ENCODE measurements at places on chromosomes 12 and 14.

GRCh38 chr12:104334581-104334980 is 31.0 kb downstream of the EID3 start:
- no peak overlapping the region for H3K27ac ChIP-seq
- no peak overlapping the region for H3K4me3 ChIP-seq
- H3K4me1 ChIP-seq = no peaks in the 10 kb centered on the region
- H3K27me3 ChIP-seq = no peaks in the 10 kb centered on the region

- H3K4me3 ChIP-seq = no peak overlapping the region
- no peak overlapping the region for H3K27ac ChIP-seq
- no peaks in the 10 kb centered on the region for H3K4me1 ChIP-seq
- no peaks in the 10 kb centered on the region for H3K27me3 ChIP-seq
- no peak for DNase-seq
- H3K36me3 ChIP-seq = no peaks in the 10 kb centered on the region
Measured at GRCh38 chr12:131530422-131530821, 180.5 kb upstream of the SFSWAP start.

DNA sequence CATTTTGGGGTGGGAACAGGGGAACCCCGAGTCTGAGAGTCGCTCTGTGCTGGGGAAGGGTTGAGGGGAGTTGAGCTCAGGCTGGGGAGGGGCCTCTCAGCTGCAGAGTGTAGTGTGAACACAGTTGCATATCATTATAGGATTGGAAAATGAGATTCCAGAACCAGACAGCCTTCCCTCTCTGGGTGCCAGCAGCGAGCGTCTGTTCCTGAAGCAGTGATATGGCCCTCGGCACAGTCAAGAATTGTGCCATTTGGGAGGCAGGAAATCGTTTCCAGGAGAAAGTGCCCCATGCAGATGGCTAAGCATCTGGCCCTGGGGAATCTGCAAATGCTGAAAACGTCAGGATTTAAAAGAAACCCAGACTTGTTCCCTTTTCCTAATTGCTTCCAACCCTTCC is 70.4 kb upstream of the SFSWAP start:
- no peaks in the 10 kb centered on the region for H3K27me3 ChIP-seq
- H3K4me1 ChIP-seq = no peaks in the 10 kb centered on the region
- no peaks in the 10 kb centered on the region for H3K36me3 ChIP-seq
- no peak for DNase-seq

DNA sequence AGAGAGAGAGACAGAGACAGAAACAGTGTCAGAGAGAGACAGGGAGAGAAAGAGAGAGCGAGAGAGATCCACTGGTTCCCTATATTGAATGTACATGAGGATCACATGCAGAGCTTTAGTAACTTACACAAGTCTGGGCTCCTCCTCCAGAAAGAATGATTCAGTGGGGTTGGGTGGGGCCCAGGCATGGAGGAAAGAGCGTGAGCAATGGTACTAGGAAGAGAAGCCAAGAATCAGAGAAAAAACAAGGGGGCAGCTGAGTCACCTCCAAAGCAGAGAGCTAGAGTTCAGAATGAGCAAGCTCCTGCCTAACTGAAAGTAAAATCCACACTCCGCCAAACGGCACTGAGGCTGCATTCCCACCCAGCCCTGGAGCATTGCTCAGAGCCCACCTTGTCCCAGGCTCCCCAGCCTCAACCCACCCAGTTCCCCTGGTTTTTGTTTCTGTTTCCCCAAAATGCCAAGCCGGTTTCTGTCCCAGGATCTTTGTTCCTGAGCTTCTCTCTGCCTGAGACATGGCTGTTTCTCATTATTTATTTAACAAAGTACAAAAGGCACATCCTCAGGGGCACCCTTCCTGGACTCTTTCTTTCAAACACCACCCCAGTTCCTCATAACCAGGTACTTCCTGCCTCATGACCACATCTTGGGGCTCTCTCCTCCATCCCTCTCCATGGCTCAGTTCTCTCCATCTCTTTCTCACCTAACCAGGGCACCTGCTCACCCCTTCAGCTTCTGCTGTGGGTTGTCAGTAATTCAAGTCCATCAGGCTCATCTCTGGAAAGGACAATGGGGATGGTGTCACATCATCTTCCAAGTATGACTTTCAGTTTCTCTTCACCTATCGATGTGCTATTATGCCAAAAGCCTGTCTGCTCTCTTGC is 670.3 kb upstream of the TBX3 start:
- H3K27ac ChIP-seq = peak overlapping the region; percentile 90
- no peaks in the 10 kb centered on the region for H3K27me3 ChIP-seq
- H3K4me3 ChIP-seq = peak overlapping the region; percentile 31
- H3K4me1 ChIP-seq = peaks cover 23% of the 10 kb centered on the region

GRCh38 chr12:6533653-6533922 is 729 bp upstream of the GAPDH start:
- peak overlapping the region; percentile 77 for H3K27ac ChIP-seq
- no peaks in the 10 kb centered on the region for H3K27me3 ChIP-seq
- H3K4me3 ChIP-seq = peak overlapping the region; percentile 85
- peaks cover 41% of the 10 kb centered on the region for H3K4me1 ChIP-seq

GRCh38 chr12:26608706-26609105 is 224.3 kb downstream of the ITPR2 start:
- H3K27ac ChIP-seq = no peak overlapping the region
- H3K36me3 ChIP-seq = peaks cover 20% of the 10 kb centered on the region
- H3K4me1 ChIP-seq = peaks cover 6% of the 10 kb centered on the region
- no peak overlapping the region for H3K4me3 ChIP-seq
- no peaks in the 10 kb centered on the region for H3K27me3 ChIP-seq

- DNase-seq = no peak
- H3K36me3 ChIP-seq = no peaks in the 10 kb centered on the region
- no peak overlapping the region for H3K27ac ChIP-seq
- H3K27me3 ChIP-seq = no peaks in the 10 kb centered on the region
Measured at GRCh38 chr14:66910311-66910840, 278.9 kb upstream of the GARIN2 start.
